Eye (tissue), 1 donor: ENCODE measurements at places on chromosomes 4 and X.

DNA sequence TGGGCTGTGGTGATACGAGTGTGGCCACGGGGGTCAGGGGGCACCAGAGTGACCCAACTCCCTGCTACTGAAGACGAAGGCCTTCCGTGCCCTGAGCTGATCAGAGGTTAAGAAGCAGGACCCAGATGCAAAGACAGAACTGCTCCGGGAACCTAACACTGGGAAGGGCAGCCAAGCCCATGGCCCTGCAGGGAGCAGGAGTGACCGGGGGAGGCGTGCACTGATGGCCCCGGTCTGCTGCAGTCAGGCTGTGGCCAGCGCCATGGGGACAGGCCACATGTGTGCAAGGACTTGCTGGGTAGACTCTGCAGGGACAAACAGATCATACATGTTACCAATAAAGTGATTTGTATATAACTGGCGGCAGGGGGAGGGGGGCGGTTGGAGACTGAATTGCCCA lies 74.6 kb downstream of the ACOX3 start:
- no peak for DNase-seq

DNA sequence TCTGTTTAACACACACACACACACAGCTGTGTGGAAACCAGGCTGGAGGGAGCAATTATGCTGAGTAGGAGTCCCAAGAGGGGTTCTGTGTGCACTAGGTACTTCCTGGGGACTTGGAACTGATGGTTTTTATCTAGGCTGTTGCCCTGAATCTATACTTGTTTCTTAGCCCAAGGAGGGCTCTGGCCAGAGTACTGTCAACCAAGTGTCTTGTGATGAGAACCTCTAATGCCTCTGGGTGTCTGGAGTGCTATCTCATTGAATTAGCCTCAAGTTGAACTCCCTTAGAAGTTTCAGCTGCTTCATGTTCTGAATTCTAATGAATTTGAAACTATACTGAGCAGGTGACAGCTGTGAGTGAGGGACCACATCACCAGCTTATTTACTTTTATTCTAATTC lies 16.6 kb downstream of the ARHGAP24 start:
- DNase-seq = peak; percentile 68

DNA sequence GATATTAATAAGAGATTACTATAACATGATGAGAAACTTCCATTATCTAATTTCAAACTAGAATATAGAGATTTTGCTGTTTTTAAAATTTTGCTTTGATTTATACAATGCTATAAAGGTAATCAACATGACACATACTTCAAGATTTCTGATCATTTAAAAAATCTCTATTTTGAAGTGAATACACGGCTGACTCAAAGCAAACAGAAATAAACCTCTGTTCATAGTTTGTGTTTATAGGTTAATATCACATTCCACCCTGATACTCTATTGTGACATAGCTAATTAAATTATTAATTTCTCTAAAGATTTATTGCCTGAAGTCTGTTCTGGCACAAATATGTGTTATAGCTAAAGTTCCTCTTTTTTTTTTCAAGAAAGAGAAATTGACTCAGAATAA lies 349.2 kb downstream of the TLL1 start:
- DNase-seq = no peak

- DNase-seq = no peak
These were observed 458.6 kb upstream of the INTU start for GRCh38 chr4:127174201-127174600.

DNA sequence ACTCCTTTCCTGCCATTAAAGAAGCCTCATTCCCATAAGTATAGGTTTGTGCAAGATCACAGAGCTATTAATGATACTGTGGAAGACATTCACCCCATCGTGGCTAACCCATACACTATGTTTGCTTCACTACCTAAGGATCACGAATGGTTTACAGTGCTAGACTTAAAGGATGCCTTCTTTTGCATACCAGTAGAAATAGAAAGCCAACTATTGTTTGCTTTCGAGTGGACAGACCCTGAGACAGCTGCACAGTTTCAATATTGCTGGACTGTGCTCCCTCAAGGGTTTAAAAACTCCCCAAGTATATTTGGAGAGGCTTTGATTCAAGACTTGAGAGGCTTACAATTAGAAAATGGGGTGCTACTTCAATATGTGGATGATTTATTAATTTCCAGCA lies 16.0 kb upstream of the PAPSS1 start:
- no peak for DNase-seq

DNA sequence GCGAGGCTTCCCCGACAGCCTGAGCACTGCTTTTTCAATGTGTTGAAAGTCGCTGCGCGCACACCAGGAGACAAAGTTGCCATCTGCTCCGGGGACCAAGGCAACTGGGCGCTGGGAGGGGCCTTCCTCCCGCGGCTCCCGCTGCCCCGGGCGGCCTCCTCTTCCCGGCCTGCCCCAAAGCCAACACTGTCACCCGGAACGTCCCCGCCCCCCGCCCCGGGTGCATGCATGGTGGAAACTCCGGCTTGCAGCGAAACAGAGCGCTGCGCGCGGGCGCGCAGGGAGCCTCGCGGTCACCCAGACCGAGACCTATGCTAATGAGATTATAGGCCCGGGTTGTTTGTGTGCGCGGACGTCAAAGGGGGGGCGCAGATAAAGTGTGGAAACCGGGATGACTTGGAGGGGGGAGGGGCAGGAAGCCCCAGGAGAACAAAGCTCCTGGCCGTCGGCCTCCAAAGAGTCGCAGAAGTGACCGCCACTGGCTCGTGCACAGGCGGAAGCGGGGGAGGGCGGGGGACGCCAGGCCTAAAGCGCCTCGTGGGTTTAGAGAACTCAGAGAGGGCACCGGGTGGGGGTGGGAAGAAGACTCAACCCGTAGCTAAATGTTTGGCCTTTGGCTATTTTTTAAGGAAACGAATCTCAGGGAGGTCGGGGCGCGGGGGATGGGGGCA lies 88.8 kb downstream of the BCOR start:
- peak; percentile 75 for DNase-seq

- DNase-seq = no peak
These were observed 32.0 kb upstream of the MAP9 start for GRCh38 chr4:155408796-155409195.

- no peak for DNase-seq
These were observed 18.8 kb upstream of the TMSB4X start for GRCh38 chrX:12955882-12956703.

GRCh38 chrX:134671294-134671693 lies 13.0 kb upstream of the PLAC1 start:
- no peak for DNase-seq

GRCh38 chr4:111128327-111128726 lies 505.4 kb upstream of the PITX2 start:
- DNase-seq = no peak

GRCh38 chrX:74133156-74133796 lies 170.7 kb upstream of the ZCCHC13 start:
- DNase-seq = peak; percentile 70

- DNase-seq = no peak
These were observed 11.6 kb downstream of the POLR2B start for GRCh38 chr4:56990109-56990905.

DNA sequence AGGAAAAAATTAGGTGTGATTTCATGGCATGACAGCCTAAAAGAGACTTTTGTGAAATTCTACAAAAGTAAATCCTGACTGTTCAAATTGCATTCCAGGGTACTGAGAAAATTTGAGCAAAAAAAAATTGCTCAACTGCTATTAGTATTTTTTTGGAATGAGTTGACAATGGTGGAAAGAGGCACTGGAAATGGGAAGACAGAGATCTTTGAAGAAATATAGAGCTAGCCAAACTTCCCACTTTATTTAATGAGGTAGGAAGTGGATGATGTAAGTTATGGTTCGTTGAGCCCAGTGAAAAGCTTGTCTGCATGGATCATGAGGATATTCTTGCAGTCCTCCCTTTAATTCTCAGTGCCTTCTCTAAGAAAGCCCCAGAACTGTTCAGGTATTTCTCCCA lies 183.8 kb downstream of the PTTG2 start:
- peak; percentile 76 for DNase-seq

- peak; percentile 27 for DNase-seq
These were observed 36.0 kb upstream of the SPON2 start for GRCh38 chr4:1208266-1208961.

DNA sequence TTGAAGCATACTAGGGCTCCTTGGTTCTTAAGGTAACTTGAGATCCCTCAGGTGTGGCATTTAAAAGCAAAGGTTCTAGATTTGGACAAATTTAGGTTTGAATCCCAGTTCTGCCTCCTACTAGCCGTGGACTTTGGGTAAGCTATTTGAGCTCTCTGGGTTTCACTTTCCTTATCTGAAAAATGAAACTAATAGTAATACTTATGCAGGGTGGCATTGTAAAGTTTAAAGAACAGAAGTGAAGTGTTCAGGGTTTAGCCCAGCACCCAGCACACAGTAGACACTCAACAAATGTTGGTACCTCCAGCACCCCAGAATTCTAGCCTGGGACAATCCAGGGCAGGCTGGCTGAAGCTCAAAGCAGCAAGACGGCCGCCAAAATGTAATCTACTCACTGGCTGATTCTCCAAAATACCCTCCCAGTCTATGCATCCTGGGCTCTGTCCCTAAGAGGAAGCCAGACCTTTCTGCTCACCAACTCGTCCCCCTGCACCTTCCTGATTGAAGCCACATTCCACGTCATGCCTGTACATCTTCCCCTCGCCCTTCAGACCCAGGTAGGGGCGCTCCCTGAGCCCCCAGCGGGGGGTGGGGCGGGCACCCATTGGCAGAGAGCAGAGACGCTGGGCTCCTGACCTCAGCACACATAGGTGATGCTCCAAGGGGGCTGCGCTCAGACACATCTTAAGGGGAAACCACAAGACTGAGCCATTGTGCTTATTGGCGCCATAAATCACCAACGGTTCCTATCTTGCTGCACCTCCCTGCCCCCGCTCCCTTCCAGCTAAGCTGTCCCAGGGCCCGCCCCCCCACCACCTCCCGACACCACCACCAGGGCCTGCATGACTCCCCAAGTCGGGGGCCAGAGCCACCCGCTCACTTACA lies 160.6 kb downstream of the BCOR start:
- DNase-seq = no peak

GRCh38 chrX:150942942-150943594 lies 40.1 kb upstream of the HMGB3 start:
- DNase-seq = no peak

GRCh38 chr4:39893693-39894072 lies 84.0 kb downstream of the PDS5A start:
- no peak for DNase-seq

GRCh38 chr4:20832826-20833225 lies 132.6 kb downstream of the PACRGL start:
- DNase-seq = no peak

- no peak for DNase-seq
These were observed 42.1 kb upstream of the SPINK2 start for GRCh38 chr4:56863441-56864139.

- DNase-seq = peak; percentile 31
These were observed 66.3 kb upstream of the FAM9C start for GRCh38 chrX:13110433-13111324.

GRCh38 chrX:148310426-148311165 lies 189.8 kb upstream of the AFF2 start:
- no peak for DNase-seq

DNA sequence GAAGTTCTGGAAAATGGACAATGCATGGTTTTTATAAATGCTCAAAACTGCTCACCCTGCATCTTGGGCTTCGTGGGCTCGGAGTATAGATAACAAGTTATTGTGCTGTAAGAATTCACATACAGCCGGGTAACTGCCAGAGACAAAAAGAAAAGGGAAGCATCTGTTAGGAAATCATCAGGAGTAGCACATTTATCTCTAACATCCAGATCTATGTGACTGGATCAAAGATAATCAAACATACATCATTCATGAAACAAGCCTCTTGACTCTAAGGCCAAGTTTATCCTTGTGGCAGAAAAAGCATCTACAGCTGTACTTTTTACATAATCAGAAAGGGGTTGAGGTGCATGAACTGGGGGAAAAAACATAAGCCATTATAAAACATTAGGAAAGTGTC lies 264.2 kb downstream of the PPP3CA start:
- DNase-seq = no peak

DNA sequence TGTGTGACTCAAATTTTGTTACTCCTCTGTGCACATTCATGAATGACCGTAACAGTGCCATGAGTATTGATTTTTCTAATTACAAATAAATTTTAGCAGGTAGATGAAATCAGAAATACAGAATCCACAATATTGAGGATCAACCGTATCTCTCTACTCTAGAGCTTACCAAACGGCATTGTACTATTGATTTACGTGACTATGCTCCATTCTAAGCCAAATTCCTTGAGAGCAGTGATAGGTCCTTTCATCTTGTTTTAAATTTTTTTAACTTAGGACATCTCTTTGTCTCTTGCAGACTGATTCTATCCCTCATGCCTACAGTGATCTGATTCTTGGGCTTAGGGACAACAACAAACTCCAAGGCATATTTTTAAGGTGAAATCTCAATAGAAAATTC lies 172.3 kb upstream of the C1QTNF7 start:
- DNase-seq = no peak

DNA sequence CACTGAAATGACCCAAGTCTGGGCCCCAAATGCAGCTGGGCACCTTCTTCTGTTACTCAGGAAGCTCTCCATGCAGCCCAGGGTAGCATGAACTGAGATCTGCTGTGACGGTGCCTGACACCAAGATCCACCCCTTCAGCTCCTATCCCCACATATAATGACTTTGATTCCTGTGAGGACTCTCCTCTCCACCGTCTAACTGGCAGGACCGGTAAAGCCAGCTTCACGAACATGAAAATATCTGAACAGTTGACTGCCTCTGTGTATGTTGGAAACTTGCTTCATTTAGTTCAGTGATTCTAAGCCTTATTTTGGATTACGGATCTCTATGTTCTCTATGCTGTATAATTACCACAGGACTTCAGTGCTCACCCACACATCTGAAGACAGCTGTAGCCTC lies 115.5 kb upstream of the TMEM150C start:
- DNase-seq = peak; percentile 52

GRCh38 chrX:72712094-72712755 lies 1.9 kb downstream of the PHKA1 start:
- peak; percentile 1 for DNase-seq

- no peak for DNase-seq
These were observed at the start of gene SLC26A1 for GRCh38 chr4:993111-994029. Gene SLC26A1 (minus strand): TSS chr4:993404. CDS start chr4:991703, 1,701 bp downstream.

- no peak for DNase-seq
These were observed 13.8 kb downstream of the PNMA6E start for GRCh38 chrX:153387345-153387744.

DNA sequence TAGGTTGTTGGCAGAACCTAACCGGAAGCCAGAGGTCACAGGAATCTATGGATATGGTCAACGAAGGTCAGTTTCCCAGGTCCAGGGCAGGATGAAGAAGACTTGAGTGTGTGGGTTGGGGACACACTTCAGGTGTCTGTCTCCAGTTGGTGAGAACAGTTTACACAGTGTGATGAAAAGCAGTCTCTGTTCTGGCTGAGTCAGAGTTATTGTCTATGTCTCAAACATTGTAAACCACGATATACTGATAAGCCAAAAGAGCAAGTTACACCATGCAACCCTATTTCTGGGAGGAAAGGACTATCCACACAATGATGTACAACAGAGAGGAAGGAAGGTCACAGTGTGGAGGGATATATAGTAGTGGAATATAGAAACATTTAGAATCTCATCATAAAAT lies 187.1 kb upstream of the C1QTNF7 start:
- no peak for DNase-seq

DNA sequence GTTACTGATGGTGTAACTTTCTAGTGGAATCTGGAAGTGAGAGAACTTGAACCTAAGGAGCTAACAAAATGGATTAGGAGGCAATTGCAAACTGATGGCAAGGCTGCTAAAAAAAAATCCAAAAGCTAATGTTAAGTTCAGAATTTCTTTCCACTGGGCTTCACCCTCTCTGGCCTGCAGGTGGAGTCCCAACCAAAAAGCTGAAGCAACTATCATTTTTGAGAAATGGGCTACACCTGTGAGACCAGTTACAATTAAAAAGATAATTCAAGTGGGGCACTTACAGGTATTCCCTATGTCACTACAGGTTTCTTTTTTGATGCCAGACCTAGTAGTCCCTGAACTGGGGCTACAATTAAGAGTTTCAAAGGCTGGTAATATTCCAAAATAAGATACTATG lies 142.1 kb upstream of the FTHL17 start:
- no peak for DNase-seq
